ENCODE measurements at places on chromosomes 11 and 22.

DNA sequence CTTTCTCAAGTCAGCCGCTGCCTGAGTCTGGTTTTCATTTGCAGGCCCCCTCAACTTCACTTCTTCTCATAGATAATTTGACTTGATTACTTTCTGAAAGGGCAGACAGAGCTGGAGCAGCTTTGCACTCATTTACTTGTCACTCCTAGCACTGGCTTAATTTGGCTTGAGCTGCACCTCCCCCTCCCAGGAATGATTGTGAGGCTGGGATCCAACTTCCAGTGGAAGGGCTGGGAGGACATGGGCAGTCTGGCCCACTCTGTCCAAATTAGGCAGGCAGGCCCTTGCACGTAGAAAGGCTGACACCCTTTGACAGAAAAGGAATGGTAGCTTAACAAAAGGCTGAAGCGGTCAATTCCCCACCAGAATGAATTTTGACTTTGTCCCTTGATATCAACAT, 453.9 kb downstream of the ETS1 start:
- DNase-seq, result no peak

GRCh38 chr22:19870153-19871022, 15.7 kb upstream of the GNB1L start:
- DNase-seq, result no peak

DNA sequence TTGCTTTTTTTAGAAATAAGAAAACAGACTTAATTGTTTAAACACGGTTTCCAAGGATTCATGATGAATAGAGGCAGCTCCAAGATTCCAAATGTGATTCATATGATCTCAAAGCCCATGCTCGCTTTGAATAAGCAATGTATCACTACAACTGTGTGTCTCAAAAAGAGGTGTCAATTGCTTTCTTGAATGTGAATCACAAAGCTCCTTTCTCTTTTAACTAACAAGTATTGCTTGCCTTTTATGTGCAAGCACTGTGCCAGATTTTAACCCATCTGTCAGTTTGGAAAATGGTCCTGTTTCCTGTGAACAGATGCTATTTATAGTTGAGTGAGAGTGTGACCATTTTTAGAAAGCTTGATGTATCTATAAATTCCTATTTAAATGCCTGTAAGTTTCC, 6.5 kb downstream of the OOSP1 start:
- DNase-seq, result no peak

DNA sequence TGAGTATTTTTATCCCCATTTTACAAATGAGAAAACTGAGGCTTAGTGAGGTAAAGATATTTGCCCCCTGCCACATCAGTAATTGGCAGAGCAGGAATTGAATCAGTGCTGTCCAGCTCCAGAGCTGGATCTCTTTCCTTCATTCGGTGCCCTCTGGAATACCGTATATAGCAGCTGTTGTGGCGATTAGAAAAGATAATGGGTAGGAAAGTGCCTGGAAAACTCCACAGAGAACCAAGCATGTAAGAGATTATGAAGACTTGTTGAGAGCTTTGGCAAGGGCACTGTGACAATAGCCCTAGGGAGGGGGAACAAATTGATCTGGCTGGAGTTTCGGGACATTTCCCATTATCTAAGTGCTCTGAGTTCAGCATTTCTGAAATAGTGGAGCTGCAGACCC, 82.5 kb upstream of the TEAD1 start:
- no peak for DNase-seq
